ENCODE measurements at places on chromosomes 2 and 18.

DNA sequence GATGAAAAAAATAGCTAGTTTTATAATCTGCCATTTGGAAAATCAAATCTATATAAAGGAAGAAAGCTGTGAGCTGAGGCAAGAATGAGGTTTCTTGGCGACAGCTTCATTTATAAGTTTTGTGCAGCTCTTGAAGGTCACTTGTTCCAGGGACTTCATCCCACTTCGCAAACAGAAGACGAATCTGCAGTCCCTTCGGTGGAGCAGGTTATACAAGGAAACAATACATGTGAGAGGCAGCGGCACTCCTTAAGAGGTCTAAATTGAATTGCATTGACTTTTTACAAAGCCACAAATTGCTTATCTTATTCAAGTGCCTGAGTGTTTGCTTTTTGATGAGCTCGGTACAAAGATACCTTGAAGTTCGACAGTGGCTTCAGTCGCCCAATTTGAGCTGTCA, 72.2 kb downstream of the C1QL2 start:
- DNase-seq: no peak

GRCh38 chr2:233416706-233417105, 62.4 kb downstream of the DGKD start:
- DNase-seq: no peak

DNA sequence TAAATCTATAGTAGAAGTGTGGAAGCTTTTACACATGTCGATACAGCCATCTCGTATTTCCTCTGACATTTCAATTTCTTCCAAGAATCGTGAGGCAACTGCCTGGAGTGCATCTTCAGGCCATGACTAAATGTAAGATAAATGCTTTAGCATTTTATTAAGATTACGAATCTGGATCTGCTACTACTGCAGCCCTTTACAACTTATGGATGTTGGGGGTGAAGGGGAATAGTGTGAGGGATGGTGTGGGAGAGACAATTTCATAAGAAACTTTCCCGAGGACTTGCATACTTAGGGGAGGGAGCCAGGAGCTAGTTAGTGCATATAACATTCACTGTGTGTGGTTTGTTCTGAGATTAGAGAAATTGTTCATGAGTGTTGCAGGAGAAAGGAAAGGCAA, 204.8 kb downstream of the SLC39A10 start:
- DNase-seq: no peak

DNA sequence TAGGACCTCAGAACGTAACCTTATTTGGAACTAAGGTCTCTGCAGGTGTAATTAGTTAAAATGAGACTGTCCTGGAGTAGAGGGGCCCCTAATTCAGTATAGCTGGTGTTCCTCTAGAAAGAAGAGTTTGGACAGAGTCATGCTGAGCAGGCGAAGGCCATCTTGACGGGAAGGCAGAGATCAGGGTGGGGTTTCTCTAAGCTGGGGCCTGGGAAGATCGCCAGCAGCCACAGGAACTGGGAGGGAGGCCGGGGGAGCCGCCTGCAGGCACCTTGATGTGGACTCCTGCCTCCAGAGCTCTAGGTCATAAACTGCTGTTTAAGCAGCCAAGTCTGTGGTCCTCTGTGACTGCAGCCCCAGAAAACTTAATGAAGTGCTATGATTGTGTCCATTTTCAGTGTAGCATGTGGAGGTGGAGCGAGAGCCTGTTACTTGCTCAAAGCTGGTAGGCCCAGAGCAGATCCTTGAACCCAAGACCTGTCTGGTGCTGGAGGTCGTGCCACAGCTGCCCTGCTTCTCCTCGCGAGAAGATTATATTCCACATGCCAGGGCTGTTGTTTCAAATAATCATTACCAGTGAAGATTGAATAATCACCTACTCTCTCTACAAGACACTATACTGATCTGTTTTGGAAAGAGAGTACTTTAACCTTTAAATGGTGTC, 105.7 kb downstream of the TPO start:
- DNase-seq: no peak

GRCh38 chr2:180646756-180647155, 333.6 kb upstream of the UBE2E3 start:
- no peak for DNase-seq

GRCh38 chr2:88658326-88658725, 31.1 kb upstream of the EIF2AK3 start:
- DNase-seq: no peak

DNA sequence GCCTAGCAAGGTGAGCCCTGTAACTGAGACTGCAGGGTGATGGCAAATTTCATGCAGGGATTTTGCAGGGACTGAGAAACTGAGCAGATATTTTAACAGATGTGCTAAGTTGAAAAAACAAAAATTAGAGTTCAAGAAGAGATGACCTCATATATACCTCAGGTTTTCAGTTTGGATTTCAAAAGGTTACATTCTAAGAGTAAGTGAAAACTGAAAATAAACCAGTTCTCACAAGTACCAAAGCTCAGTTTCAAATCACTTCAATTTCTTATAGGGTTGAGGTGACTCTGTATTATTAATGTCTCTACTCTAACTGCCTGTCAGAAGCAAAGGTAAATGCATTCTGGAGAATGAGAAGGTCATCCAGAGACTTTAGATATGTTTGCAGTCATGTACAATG, 237.4 kb upstream of the VRK2 start:
- DNase-seq: no peak

- peak; percentile 39 for DNase-seq
These were observed 35.5 kb upstream of the CTDP1 start for GRCh38 chr18:79644006-79644665.

DNA sequence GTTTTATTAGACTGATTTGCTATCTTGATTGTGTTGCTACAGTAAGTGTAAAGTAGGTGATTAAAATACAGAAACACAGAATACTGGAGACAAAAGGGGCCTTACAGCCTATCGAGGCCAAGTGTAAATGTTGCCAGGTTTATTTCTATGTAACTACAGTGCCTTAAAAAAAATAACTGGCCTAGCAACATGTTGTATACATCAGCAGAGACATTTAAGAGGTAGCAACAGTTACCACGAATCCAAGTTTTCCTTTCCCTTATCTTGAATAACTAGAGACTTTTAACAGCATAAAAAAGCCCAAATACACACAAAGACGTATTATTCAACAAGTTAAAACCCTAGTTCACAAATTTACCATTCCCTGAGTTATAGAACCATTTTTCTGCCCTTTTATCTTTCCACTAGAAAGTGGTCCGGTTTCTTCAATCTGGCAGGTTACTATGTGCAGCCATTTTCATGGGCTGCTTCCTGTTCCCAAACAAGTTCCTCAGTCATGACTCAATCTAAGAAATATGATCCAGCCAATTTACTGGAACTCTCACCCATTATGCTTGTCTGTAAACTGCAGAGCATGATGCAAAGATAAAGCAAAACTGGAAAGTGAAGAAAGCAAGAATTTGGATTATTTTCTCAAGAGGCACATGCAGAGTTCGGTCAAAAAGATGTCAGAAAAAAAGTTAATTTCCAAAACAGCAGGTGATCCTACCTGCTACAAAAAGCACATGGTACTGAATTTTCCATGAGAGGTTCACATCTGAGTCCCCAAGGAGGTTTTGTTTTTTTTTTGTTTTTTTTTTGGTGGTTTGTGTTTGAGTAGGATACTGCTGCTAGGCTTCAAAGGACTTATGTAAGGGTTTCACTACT, 22.2 kb downstream of the NFE2L2 start:
- peak; percentile 67 for DNase-seq

- no peak for DNase-seq
These were observed 470.1 kb upstream of the RAB12 start for GRCh38 chr18:8139127-8139527.

- no peak for DNase-seq
These were observed 210.8 kb upstream of the ZEB2 start for GRCh38 chr2:144730711-144731110.

GRCh38 chr18:75638223-75638775, 210.8 kb upstream of the SMIM21 start:
- DNase-seq: no peak

- no peak for DNase-seq
These were observed 568.5 kb upstream of the SLC8A1 start for GRCh38 chr2:41020358-41020757.

GRCh38 chr18:33804258-33804657, 226.2 kb downstream of the ASXL3 start:
- DNase-seq: peak; percentile 86

GRCh38 chr2:74424139-74424992, 2.8 kb downstream of the WDR54 start:
- DNase-seq: no peak

- DNase-seq: no peak
These were observed 196.6 kb downstream of the NBAS start for GRCh38 chr2:15364561-15364960.

- DNase-seq: peak; percentile 47
These were observed 2.0 kb downstream of the SATB2 start for GRCh38 chr2:199455545-199456382.

DNA sequence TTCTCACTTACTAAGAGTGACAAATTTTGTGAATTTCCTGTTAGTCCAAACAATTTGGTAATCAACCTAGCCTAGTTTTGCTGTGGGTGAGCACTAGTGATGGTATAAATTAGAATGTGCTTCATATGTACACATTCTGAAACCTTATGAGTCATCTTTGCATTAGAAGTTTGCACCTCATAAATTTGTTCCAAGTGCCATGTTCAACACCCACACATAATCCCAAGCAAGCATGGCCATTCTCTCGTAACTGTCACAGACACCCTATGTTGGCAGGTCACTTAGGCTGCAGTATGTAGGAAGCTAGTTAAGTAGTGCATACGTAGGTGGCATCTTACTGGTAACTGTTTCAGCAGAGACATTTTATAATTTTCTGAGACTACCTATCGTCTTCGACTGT, 46.9 kb downstream of the NAB1 start:
- DNase-seq: no peak

- DNase-seq: no peak
These were observed 395.8 kb downstream of the LNPK start for GRCh38 chr2:175606010-175606841.

DNA sequence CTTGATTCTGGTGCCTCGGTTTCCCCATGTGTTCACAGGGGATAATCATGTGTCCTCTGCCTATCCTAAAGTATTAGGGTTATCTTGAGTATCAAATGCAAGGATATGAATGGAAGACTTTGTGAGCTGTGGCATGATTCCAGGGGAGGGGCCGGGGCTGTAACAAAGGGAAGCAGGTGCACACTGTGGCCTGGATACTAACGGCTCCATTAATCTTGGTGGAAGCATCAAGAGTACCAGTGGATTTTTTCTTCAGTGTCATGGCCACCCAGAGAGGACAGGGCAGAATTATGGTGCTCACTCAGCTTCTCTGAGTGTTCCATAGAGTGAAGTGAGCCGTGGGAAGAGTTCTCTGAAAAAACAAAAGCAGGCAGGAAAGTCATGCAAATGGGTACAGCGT, 320.1 kb downstream of the ALK start:
- no peak for DNase-seq

DNA sequence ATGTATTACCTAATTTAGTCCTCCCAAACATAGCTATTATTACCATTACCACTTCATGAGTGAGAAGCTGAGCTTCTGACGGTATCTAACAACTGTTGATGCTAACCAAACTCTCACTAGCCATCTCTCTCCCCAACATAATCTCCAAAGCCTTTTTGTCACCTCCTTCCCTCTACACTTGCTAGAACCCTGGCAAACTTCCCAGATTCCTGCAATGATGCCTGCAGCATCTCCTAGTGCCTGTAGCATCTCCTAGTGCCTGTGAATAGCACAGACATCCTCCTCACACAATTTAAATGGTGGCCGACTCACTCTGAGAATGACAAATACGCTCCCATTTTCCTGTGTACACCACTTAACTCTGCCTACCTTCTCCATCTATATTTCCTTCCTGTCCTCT, 126.7 kb downstream of the STK39 start:
- DNase-seq: peak; percentile 34

GRCh38 chr2:216866515-216867095, 6.7 kb upstream of the TNP1 start:
- DNase-seq: no peak

- DNase-seq: no peak
These were observed 117.0 kb upstream of the ARL5A start for GRCh38 chr2:151945186-151945585.

DNA sequence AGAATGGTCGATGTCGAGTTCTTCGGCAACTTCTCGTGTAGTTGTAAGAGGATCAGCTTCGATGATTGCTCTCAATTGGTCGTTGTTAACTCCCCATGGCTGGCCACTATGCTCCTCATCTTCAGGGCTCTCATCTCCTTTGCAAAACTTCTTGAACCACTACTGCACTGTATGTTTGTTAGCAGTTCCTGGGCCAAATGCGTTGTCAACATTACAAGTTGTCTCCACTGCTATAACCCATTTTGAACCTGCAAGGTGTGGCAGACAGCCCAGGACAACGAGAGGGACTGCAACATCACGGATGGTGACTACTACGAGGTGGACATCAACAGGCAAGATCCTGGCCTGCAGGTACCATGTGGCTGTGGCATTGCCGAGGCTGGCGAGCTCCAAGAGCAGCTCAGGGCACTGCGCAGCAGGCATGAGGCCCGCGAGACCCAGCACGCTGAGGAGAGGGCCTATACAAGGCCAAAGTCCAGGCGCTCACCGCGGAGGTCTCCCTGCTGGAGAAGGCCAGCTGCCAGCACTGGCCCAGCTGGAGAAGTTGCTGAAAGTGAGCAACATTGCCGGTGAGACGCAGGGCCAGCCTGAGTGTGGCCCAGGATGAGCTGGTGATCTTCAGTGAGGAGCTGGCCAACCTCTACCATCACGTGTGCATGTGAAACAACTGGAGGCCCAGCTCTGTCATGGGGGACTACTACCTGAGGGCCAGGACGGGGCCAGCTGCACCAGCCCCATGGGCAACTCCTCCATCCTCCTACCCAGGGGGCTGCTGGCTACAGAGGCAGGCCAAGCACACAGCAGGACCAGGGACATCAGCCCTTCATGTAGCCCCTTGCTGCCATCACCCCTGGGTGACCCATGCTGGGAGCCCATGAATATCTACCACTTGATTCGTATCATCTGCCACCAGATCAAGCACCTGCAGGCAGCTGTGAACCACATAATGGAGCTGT, 20.2 kb downstream of the CLK1 start:
- DNase-seq: no peak

GRCh38 chr2:1553671-1554295, 140.5 kb downstream of the TPO start:
- DNase-seq: no peak

DNA sequence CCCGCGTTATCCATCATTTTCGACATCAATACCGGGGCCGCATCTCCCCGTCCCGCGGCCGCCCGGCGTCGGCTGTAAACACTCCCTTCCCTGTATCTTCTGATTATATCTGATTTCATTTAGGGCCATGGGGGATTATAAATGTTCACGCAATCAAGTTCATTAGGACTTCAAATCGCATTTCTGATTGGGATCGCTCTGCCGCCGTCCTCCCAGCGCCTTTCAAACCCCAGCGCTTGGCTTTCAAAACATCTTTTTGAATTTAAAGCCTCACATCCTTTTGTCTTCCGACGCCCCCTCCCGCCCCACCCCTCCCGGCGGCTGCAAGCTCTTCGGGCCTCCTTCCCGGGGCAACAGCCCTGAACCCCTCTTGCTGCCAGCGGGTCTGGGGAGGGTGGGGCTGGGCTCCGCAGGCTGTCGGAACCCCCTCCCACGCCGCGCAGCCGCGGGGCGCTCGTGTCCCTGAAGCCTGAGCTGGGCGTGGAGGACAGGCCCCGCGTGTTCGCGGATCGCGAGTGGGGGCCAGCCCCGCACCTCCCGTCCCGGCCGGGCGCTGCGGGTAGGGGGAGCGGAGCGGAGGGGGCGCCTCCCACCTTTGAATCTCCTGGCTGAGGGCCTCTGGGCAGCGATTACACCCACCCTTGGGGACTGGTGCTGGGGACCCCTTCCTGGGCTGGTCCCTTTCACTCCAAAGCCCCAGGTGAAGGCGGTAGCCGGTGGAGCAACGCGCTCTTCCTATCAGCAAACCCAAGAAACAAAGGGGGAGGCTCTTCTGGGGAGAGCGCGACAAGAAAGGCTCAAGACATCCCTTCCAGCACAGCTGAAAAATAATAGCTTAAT, 11.3 kb upstream of the GBX2 start:
- DNase-seq: no peak

- DNase-seq: no peak
These were observed 205.8 kb downstream of the INSIG2 start for GRCh38 chr2:118294063-118294462.
